ENCODE measurements at places on chromosomes 3 and 15.

- DNase-seq: peak; percentile 84
Measured at GRCh38 chr3:150235799-150236198, 172.3 kb upstream of the TSC22D2 start.

DNA sequence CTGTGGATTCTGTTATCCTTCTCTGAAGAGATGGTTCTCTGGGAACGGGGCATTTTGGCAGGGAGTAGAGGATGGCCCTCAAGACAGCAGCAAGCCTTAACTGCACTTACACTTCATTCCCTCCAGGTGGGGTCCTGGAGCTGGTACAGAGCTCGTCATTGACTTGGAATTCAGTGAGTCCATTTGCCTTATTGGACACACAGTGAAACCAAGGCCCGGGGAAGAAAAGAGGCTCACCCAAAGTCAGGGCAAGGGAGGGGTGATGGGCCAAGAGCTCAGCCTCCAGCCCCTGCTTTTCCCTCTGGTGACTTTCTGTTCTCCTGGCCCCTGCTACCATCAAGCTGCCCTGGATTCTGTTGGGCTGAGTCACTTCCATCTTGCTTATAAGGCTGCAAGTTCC lies 125.6 kb downstream of the ETFA start:
- DNase-seq: peak; percentile 78

DNA sequence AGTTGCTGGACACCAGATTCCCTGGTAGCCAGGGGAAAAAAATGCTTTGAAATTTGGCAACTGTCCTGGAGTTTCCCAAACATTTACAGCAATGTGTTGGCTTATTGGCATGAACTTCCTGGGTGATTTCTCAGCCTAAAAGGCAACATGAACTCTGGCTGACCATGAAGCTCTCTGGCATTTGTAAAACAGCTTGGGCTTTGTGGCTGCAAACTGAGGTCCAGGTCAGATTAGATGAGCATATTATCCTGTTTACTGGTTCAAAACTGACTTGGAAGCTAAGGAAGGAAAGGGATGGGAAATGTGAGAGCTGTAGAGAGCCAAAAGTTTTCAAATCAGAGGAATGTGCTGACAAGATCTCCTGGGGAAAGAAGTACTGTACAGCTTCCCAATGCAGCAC lies 139.0 kb downstream of the P3H2 start:
- peak; percentile 98 for DNase-seq

GRCh38 chr3:130465521-130465920 lies 51.5 kb upstream of the COL6A6 start:
- no peak for DNase-seq

DNA sequence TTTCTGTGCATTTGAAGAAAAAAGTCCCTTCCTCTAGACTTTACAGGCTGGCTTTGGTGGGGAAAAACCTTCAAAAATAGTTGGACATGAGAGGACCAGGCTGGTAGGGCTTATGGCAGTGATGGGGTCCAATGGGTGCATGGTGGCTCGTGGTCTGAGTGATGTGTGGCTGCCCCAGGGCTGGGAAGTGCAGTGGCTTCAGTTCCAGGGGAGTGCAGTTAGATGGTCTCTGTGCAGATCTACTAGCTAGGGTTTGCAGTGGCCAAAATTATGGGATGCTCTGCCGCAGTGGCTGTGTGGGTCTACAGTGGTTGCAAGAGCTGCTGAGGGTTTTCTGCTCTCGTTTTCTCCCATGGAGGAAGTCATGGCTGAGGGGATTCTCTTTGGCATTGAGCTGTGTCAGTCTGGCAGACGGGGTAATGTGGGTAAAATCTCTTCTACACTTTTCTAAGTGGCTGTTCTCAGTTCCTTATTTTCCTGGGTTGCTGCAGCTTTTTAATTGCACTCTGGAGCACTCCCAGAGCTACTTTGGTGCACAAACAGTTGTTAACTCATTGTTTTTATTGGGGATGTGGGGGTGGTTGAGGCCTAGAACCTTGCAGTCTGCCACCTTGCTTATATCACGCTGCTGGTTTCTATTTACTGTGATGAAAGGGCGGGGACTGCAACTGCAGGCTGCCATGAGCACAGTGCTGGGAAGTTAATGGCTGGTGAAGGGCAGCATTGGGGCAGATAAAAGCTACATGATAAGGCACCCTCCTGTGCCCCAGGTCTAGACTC lies 1324.6 kb downstream of the NSUN3 start:
- DNase-seq: no peak

DNA sequence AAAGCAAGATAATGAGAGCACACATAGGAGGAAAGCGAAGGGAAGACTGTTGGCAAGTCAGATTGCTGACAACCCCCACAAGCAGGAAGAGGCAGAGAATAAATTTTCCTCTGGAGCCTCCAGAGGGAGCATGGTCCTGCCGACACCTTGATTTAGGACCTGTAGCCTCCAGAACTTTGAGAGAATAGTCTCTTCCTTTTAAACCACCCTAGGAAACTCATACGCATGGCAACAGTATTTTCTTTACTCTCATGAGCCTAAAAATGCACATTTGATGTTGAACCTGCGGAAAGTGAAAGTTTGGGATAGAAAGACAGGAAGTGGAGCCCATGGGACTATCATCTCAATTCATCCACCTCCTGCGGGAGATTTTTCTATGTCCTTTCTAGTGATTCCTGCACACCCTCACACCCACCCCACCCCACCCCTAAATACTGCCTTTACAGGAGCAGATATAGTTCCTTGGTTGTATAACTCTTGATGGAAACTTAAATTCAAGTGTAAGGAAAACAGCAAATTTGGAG lies 116.7 kb upstream of the LPP start:
- peak; percentile 78 for DNase-seq

- no peak for DNase-seq
Measured at GRCh38 chr3:108494906-108495531, 15.4 kb downstream of the MYH15 start.

Measured in M059J (cell line).